Adrenal gland (tissue), 19 donors: ENCODE measurements at places on chromosomes 16 and 17. TPM values are rescaled to one million over a fixed set of nuclear protein-coding genes. Genes with fewer than 3 reads are reported as not detected.

The DNAJA2 gene
- total RNA-seq: 48.6 TPM

The MYOCD gene
- 0.97 TPM for total RNA-seq

The APOH gene
- total RNA-seq: not detected

The HIC1 gene
- 25.0 TPM for total RNA-seq

The ZNF385C gene
- total RNA-seq: not detected

The MYH1 gene
- not detected for total RNA-seq

- H3K36me3 ChIP-seq: no peaks in the 10 kb centered on the region
- H3K4me1 ChIP-seq: peaks cover 5% of the 10 kb centered on the region
- no peak overlapping the region for H3K27ac ChIP-seq
- no peak overlapping the region for H3K4me3 ChIP-seq
- no peaks in the 10 kb centered on the region for H3K27me3 ChIP-seq
These were observed 188.5 kb downstream of the LGALS9B start for GRCh38 chr17:20278805-20279204.

GRCh38 chr16:88533381-88533917 is 36.8 kb upstream of the ZC3H18 start:
- peaks cover 6% of the 10 kb centered on the region for H3K4me1 ChIP-seq
- H3K27ac ChIP-seq: no peak overlapping the region
- DNase-seq: no peak
- no peak overlapping the region for H3K4me3 ChIP-seq
- no peaks in the 10 kb centered on the region for H3K27me3 ChIP-seq

GRCh38 chr16:67847064-67847861 is at the start of gene CENPT:
CENPT (minus strand) TSS chr16:67847693; CDS start chr16:67833859, 13,834 bp downstream.
- no peaks in the 10 kb centered on the region for H3K36me3 ChIP-seq
- peaks cover 50% of the 10 kb centered on the region for H3K4me1 ChIP-seq
- no peaks in the 10 kb centered on the region for H3K27me3 ChIP-seq
- DNase-seq: peak; percentile 80
- H3K27ac ChIP-seq: peak within 1 kb of the TSS; percentile 29
- peak within 1 kb of the TSS; percentile 84 for H3K4me3 ChIP-seq

DNA sequence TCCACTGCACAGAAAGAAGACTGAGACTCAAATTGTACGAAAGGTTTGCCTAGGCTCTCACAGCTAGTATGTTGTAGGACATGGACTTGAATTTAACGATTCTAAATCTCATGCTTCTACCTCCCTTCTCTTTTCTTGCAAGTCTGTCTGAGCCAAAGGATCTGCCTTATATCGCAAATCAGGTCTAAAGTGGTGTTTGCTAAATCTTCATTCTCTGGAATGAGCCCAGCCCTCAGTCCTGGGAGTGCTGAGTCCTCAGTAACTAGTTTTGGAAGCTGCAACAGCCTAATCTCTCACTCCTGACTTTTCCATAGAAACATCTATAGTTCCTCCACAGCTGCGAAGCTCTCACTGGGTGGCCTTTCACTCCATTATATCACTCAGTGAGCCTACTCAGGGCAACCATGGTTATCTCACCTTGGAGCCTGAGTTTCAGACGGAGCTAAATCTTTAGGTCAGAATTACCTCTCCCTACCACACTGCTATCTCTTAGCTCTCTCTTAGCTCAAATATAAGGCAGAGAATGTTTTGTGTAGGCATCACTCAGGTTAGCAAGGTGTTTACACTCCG is 575.5 kb upstream of the C16orf82 start:
- no peaks in the 10 kb centered on the region for H3K27me3 ChIP-seq
- H3K27ac ChIP-seq: no peak overlapping the region
- H3K4me3 ChIP-seq: no peak overlapping the region
- H3K36me3 ChIP-seq: no peaks in the 10 kb centered on the region
- no peak for DNase-seq
- H3K4me1 ChIP-seq: no peaks in the 10 kb centered on the region

GRCh38 chr17:80474961-80475909 is 1.2 kb downstream of the NPTX1 start:
- H3K4me1 ChIP-seq: peaks cover 41% of the 10 kb centered on the region
- peaks cover 57% of the 10 kb centered on the region for H3K27me3 ChIP-seq

GRCh38 chr17:15404106-15405057 is 63.0 kb upstream of the TEKT3 start:
- no peak overlapping the region for H3K27ac ChIP-seq
- H3K4me1 ChIP-seq: no peaks in the 10 kb centered on the region
- no peaks in the 10 kb centered on the region for H3K27me3 ChIP-seq
- H3K36me3 ChIP-seq: no peaks in the 10 kb centered on the region

DNA sequence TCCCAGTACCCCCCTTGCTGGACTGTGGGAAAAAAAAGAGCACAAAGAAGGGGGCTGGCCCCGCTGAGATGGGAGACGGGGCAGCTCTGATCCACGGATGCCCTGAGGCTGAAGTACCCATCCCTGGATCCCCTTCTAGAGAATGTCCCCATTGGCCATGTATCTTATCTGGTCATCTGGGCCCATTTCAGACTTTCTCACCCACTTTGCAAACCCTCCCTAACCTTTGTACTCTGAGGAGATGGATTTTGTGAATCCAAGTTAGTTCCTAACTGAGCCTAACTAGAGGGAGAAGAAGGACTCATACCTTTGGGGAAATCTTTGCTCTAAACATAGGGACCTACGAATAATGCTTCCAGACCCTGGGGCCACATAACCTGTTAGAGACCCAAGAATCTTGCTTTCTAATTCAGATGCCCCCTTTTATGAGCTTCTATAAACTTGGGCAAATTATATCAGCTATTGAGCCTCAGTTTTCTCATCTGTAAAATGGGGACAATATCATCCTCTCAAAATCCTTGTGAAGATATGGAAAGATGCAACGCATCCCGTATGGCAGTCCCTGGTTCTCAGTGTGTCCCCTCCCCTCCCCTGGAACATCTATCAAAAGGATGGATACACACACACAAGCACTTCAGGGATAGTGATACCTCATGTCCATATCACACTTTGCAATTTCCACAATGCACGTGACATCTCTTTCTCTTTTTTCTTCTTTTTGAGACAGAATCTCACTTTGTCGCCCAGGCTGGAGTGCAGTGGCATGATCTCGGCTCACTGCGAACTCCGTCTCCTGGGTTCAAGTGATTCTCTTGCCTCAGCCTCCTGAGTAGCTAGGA is 16.8 kb upstream of the FZD2 start:
- no peaks in the 10 kb centered on the region for H3K36me3 ChIP-seq
- no peak overlapping the region for H3K27ac ChIP-seq
- peaks cover 8% of the 10 kb centered on the region for H3K27me3 ChIP-seq
- DNase-seq: no peak
- H3K4me3 ChIP-seq: no peak overlapping the region
- H3K4me1 ChIP-seq: no peaks in the 10 kb centered on the region

- H3K27ac ChIP-seq: no peak overlapping the region
- no peak overlapping the region for H3K4me3 ChIP-seq
- H3K27me3 ChIP-seq: no peaks in the 10 kb centered on the region
- peaks cover 61% of the 10 kb centered on the region for H3K36me3 ChIP-seq
These were observed 17.8 kb upstream of the CRK start for GRCh38 chr17:1473841-1474240.

DNA sequence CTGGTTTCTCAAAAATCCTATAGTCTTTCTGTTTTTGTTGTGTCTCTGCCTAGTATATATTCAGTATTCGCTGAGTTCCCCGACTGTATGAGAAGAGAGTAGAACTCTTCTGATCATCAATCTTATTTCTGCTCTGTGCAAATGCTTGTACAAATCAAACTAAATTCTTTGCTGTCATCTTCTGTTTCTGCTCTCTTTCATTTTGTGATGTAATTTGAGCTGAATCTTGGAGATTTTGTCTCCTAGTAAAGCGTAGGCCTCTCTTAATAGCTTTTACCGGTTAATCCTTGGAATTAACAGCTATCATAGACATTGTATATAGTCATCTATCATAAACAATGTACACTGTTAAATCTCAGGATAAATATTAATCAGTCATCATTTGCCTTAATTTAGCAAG is 61.9 kb downstream of the OMG start:
- H3K27me3 ChIP-seq: no peaks in the 10 kb centered on the region
- peaks cover 42% of the 10 kb centered on the region for H3K36me3 ChIP-seq
- H3K27ac ChIP-seq: no peak overlapping the region
- no peak for DNase-seq
- no peaks in the 10 kb centered on the region for H3K4me1 ChIP-seq
- no peak overlapping the region for H3K4me3 ChIP-seq

GRCh38 chr17:55273579-55274354 is 9.0 kb downstream of the HLF start:
- H3K27ac ChIP-seq: peak overlapping the region; percentile 90
- peak; percentile 83 for DNase-seq
- H3K36me3 ChIP-seq: no peaks in the 10 kb centered on the region
- H3K27me3 ChIP-seq: no peaks in the 10 kb centered on the region

DNA sequence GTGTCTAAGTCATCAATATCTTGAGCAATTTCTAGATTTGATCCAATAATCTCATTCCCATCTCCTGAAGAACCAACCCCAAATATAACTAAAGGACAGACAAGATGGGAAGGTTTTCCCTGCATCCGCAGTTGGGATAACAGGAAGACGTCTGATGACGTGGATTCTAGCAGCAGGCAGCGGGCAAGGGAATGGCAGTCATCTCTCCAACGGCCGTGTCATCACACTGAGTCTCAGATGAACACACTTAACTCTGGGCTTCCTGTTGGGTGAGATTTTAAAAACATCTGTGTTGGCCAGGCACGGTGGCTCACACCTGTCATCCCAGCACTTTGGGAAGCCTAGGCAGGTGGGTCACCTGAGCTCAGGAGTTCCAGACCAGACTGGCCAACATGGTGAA is 20.9 kb upstream of the TIMP2 start:
- peaks cover 15% of the 10 kb centered on the region for H3K4me1 ChIP-seq
- no peak overlapping the region for H3K4me3 ChIP-seq
- no peaks in the 10 kb centered on the region for H3K27me3 ChIP-seq
- no peak for DNase-seq
- H3K27ac ChIP-seq: peak overlapping the region; percentile 34
- H3K36me3 ChIP-seq: no peaks in the 10 kb centered on the region

- no peaks in the 10 kb centered on the region for H3K36me3 ChIP-seq
- H3K4me3 ChIP-seq: no peak overlapping the region
- H3K4me1 ChIP-seq: peaks cover 13% of the 10 kb centered on the region
- peak overlapping the region; percentile 94 for H3K27ac ChIP-seq
- H3K27me3 ChIP-seq: no peaks in the 10 kb centered on the region
These were observed 5.0 kb upstream of the ALDH3A1 start for GRCh38 chr17:19753051-19753509.

- peak overlapping the region; percentile 24 for H3K27ac ChIP-seq
- H3K4me1 ChIP-seq: peaks cover 11% of the 10 kb centered on the region
- H3K36me3 ChIP-seq: no peaks in the 10 kb centered on the region
- H3K27me3 ChIP-seq: no peaks in the 10 kb centered on the region
These were observed 16.6 kb downstream of the COPRS start for GRCh38 chr17:31842195-31843069.

GRCh38 chr17:72657467-72658317 is 434.8 kb downstream of the SLC39A11 start:
- H3K4me3 ChIP-seq: no peak overlapping the region
- H3K27ac ChIP-seq: no peak overlapping the region
- no peak for DNase-seq
- H3K36me3 ChIP-seq: no peaks in the 10 kb centered on the region

DNA sequence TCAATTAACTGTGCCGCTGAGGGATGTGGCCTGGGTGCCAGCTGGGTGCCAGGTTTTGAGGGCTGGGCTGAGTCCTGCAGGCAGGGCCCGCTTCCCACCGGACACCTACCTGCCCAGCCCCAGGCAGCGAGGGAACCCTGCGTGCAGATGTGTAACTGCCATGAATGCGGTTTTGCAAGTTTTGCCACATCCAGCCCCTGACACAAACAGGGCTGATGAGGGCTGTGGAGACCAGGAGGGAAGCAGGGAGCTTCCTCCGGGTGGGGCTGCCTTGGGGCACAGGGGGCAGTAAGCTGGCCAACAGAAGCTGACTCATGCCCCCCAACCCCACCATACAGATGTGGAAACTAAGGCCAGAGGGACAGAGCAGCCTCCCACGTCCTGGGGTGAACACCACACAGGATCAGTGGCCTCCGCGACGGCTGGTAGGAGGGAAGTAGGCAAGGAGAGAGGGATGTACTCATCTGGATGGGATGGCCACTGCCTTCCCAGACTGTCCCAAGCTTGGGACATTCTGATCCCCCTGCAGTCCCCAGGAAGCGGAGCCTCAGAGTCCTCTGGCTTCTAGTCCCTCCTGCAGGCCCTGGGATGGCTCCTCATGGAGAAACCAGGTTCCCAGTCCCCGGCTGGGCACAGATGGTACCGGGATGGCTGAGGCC is 1.6 kb downstream of the UBALD1 start:
- no peak overlapping the region for H3K27ac ChIP-seq
- H3K4me1 ChIP-seq: peaks cover 19% of the 10 kb centered on the region
- H3K36me3 ChIP-seq: peaks cover 10% of the 10 kb centered on the region
- H3K27me3 ChIP-seq: no peaks in the 10 kb centered on the region
- no peak for DNase-seq

DNA sequence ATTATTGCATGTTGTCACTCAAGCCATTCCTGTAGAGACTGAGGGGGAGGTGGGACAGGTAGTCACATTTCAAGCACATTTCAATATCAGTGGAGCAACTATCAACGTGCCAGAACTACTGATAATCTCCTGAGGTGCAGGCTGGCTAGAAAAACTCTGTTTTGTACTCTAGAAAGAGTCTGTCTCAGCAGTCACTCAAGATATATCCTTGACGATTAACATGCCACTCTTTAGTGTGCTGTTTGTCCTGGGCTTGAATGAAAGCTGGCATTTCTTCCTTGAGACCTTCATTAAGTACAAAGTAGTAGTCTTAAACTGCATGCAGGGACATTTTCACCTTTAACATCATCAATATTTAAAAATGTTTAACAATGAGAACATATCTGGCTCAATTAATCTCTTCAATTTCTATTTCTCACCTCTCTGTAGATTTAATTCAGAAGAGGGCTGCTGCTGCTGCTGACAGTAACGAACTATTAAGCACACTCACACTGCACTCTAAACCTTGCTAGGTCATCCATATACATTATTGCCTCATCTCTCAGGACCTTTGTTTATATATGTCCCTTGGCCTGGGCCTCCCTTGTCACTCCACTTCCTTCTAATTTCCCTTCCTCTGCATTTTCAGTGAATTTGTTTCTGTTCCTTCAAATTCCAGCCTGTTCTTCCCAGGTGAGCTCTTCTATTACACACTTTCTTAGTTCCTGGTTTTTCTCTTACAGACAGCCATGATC is 412.0 kb downstream of the HAPSTR1 start:
- no peaks in the 10 kb centered on the region for H3K36me3 ChIP-seq
- no peak overlapping the region for H3K27ac ChIP-seq
- no peaks in the 10 kb centered on the region for H3K4me1 ChIP-seq
- no peaks in the 10 kb centered on the region for H3K27me3 ChIP-seq
- H3K4me3 ChIP-seq: no peak overlapping the region

DNA sequence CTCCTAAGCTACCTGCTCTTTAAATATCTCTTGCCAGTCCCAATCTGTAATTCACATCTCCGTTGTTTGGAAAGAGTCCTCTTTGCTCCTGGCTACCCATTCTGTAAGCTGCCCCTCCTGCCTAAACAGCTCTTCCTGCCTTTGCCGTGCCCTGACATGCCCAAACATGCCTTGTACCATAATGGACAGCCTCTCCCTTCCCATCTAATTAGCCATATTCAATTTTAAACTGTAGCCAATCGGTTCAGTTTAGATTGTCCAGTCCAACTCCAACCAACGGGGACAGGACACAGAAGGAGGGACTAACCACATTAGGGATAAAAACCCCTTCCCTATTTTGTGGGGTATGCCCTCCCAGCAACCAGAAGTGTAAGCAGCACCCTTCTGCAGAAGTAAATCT is 30.6 kb upstream of the CLEC3A start:
- no peaks in the 10 kb centered on the region for H3K4me1 ChIP-seq
- no peak for DNase-seq
- no peaks in the 10 kb centered on the region for H3K36me3 ChIP-seq
- no peak overlapping the region for H3K27ac ChIP-seq
- no peaks in the 10 kb centered on the region for H3K27me3 ChIP-seq

- no peaks in the 10 kb centered on the region for H3K36me3 ChIP-seq
- no peak for DNase-seq
- no peak overlapping the region for H3K27ac ChIP-seq
- no peak overlapping the region for H3K4me3 ChIP-seq
- H3K4me1 ChIP-seq: peaks cover 9% of the 10 kb centered on the region
- H3K27me3 ChIP-seq: no peaks in the 10 kb centered on the region
These were observed 387.2 kb downstream of the NPIPA8 start for GRCh38 chr16:17949141-17949981.
